NCI-H2081 (cell line): ENCODE measurements at places on chromosomes 7 and 10.

DNA sequence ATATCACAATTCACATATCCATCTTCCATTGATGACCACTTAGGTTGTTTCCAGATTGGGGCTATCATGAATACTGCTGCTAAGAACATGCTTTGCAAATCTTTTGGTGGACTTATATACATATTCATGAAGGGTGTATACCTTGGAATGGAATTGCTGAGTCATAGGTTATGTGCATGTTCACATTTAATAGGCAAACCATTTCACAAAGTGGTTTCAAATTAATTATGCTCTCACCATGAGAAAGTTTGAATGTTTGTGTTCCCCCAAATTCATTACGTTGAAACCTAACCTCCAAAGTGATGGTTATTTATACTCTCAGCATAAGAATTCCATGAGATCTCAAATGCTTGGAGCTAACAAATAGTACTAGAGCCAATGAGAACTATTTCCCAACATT, 86.4 kb downstream of the VPS41 start:
- DNase-seq = no peak

DNA sequence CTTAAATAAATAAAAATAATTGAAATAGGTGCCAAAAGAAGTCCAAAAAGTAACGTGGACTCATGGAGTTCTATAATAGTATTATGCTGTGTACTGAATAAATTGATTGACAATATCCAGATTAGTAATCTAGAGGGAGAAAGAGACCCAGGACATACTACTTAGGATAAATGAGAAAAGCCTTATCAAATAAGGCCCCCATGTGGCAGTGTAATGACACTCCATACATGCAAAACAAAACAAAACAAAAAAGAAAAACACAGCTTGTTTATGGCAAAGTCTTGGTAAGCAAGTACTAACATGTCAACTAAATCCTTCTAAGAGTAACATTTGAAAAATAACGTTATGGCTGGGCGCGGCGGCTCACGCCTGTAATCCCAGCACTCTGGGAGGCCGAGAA, 3.6 kb upstream of the RUNDC3B start:
- no peak for DNase-seq

DNA sequence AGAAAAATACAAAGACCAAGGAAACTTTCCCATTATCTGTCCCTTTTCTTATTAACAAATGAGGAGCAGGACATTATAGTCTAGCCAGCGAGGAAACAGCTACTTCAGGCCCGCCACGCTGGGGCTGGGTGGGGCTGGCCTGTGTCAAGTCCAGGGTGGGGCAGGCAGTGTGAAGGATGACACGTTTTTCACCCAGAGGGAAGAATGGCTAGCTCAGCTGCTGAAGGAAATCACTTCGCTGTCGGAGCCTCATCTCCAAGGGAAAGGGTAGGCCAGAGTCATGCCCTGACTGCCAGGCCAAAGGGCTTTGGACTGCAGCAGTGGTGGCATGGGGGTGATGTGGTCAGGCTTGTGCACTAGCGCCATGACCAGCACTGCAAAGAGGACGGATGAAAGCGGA, 24.4 kb downstream of the COL13A1 start:
- DNase-seq = no peak

DNA sequence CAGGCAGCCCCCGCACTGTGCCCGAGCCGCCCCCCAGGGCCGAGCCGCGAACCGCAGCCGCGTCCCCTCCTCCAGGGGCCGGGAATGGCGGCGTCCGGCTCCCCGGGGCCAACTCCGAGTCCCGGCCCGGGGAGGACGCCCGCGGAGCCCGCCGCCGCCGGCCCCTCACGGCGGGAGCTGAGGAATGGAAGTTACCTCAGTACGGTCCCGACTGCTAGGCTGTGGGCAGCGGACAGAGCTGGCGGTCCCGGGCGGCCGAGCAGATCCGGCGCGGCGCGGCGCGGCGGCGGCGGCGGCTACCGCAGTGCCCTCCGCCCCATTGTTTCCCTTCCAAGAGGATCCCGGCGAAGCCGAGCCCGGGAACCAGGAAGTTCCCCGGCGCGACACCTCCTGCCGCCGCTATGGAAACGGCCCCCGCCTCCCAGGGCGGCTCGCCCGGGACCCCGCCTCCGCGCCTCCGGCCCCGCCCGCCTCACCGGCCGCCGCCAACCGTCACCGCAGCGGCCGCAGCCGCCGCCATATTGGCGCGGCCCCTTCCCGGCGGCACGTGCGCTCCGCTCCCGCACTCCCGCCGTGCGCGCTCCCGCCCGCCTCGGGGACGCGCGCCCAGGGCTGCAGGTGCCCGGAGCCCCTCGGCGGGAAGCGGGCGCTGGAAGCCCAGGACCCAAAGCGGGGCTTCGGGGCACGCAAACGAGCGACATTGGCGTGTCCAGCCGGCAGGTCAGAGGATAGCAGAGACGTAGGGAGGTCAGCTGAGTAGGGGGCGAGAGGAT, at the start of gene USP6NL:
Gene USP6NL, minus strand, starts transcription at position 403 of the 773 bp plus-strand sequence. CDS start 14,016 bp downstream, outside the sequence.
- DNase-seq = peak; percentile 88

DNA sequence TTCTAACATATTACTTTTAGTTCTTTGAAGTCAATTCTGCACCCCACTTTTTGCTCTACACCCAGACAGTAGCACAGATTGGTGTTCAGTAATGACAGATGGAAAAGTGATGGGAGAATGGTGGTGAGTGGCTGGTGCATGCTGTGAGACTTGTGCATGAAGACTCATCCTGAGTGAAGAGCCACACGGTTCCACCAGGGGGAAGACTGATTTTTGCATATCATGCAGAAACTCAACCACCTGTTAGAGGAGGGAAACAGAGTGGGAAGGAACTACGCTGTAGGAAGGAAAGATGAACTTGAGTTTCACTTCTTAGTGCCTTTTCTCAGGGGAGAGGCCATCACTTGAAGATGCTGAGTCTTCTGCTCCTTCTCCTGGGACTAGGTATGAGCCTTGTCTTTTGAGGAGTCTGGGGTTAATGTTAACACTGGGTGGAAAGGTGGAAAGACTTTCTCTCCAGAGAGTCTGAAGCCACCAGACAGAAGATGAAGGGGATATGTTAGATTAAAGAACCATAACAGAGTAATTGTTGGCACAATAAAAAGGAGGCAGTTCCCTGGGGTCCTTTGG, 9.3 kb upstream of the PRSS1 start:
- no peak for DNase-seq

DNA sequence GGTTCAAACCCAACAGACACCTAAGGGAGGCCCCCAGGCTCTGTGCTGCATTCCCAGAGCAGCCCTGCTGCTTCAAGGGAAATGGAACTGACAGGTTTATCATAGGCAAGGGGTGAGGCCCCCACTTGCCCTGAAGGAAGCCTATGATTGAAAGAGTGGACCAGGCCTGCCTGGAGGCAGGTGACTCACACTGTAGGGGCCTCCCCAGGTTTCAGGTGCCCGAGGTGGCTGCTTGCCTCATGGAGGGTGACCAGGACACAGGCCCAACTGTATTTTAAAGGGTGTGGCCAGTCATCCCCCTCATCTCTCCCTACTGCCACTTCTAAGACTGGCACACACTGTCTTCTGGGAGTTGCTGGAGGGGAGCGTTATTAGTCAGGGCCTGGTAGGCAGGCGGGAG, 85.4 kb downstream of the ATXN7L1 start:
- DNase-seq = no peak

GRCh38 chr10:86798025-86798424, 41.6 kb downstream of the BMPR1A start:
- DNase-seq = no peak

- DNase-seq = no peak
These were observed 703.2 kb downstream of the XPNPEP1 start for GRCh38 chr10:109219935-109220605.

GRCh38 chr10:3774018-3774813, 10.8 kb downstream of the KLF6 start:
- DNase-seq = no peak

GRCh38 chr10:6006546-6006945, 29.2 kb upstream of the IL15RA start:
- no peak for DNase-seq

GRCh38 chr7:36526863-36527548, 137.3 kb downstream of the ANLN start:
- no peak for DNase-seq

- DNase-seq = no peak
These were observed 10.0 kb upstream of the DUSP5 start for GRCh38 chr10:110487411-110488331.
